ENCODE measurements at places on chromosomes 11 and 22.

DNA sequence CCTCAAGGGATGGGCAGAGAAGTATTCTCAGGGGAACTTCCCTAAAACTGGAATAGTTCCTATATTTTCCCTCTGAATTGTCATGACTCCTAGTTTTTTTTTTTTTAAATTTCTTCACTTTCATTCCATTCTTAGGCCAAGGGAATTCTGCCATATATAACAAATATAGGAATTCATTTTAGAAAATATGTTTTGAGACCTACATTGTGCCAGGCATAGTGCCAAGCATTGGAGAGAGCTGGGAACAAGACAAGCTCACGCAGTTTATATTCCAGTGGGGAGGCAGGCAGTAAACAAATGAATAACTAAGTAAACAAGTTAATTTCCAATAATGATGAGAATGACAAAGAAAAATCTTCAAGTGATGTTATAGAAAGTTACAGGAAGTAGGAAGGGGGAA, 2.6 kb upstream of the NPTXR start:
- DNase-seq, result no peak

DNA sequence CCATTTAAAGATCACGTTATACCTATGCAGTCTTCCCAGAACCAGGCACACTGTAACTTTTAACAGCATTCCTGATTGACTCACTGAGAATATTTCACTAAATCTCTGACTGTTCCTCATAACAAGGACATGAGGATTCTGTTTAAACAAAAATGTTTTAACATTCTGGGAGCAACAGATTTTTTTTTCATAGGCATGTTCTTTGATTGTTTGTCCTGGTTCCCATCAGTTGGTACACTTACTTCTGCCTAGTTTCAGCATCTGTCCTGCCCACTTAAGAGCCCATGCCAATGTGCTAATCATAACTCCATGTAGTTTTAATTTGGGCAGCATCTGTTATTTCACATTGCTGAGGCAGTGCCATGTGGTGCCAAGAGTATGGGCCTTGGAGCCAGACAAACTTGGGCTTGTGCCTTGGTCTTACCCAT, 138.5 kb upstream of the CTSC start:
- no peak for DNase-seq

DNA sequence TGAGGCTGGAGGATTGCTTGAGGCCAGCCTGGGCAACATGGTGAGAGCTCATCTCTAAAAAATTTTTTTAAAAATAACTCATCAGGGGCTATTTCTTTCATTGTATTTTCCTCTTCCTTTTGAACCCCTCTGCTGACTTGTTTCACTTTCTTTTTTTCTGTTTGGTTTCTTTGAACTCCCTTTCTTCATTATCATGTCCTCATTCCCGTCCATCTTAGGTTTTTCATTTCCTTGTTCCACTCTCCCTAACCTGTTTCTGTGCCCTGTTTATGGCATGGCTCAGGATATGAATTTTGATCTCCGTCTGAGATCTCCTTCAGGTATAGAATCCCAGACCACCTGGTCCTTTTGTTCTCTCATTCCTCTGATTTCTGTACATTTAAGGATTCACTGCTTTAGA, 12.5 kb downstream of the MARK2 start:
- no peak for DNase-seq

GRCh38 chr11:125305345-125305744, 140.8 kb downstream of the PKNOX2 start:
- no peak for DNase-seq

DNA sequence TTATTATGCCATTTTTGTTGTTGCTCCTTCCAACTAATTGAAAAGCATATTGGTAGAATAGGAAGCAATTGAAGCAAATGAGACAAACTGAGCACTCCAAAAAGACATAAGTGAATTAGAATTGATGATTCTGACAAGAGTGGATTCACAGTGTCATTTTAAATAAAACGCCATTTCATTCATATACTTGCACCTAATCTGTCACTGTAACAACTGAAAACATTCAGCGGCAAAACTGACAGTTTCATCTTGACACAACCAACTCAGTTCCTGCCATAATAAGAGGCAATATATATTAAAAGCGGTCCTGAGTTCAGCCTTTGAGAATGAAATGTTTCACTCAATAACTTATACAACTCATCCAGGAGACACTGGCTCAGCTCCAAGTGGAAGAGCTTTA, 306.8 kb downstream of the CNTN5 start:
- DNase-seq, result no peak

DNA sequence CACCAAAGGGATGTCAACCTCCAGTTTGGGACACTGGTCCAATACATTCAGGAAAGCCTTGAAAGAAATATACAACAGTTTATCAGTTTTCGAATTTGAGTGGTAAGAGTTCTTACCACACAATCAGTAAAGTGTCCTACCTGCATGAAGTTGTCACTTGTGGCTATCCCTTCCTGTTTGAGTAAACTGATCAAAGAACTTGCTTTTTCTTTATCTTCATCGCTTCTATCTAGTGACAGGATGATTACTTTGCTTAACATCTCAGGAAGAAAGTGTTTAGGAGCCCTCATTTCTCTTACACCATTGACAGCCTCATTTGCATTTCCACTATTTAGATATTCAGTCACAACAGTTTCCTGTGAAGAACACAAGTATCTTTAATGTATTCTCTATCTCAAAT, 8.4 kb downstream of the EIF4G2 start:
- DNase-seq, result peak; percentile 33

DNA sequence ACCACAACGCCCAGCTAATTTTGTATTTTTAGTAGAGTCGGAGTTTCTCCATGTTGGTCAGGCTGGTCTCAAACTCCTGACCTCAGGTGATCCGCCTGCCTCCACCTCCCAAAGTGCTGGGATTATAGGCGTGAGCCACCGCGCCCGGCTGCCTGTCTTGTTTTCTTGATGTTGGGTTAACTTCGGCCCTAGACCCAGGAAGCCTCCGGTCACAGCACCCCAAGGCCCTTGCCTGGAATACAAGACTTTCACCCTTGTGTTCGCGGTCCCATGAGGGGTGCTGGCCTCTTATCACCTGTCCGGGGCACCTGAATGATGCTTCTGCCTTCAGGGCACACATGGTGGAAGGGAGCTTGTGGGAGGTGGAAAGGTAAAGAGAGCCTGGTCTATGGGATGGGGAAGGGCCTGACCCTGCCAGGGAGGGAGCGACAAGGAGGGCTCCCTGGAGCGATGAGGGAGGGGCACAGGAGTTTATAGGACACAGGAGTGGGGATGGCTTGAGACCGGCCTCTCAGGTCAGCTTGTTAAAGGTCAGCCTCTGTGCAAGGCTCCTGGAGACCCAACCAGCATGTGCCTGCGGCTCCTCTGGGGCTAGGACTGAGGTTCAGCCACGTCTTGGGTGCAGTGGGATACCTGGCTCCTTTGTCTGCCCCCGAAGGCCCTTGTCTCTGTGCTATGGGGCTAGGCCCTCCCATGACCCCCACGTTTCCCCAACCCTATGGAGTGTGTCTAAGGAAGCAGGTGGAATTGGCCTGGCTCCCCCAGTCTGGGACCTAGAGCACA, 34.7 kb upstream of the GRAMD4 start:
- DNase-seq, result no peak

DNA sequence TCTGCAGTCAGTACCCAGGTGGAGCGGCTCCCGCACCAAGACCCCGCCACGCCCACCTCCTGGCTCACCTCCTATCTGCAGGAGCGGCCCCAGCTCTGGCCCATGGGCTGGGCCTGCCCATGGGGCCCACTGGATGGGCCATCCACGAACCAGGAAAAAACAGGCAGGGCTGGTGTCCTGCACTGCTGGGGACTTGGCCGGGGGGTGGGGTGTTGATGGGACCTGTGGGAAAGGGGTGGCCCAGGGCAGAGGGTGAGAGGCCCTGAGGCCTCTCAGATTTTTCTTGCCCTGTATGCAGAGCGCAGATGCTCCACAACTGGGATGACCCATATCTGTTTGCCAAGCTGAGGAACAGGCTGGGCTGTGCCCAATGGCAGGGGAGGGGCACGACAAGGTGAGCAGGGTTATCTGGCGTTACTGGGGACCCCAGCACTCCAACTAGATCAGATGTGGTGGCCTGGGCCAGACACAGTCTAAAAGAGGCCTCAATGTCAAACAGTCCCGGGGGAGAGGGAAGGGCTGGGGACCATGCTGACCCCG, 2.7 kb upstream of the PIM3 start:
- DNase-seq, result no peak

DNA sequence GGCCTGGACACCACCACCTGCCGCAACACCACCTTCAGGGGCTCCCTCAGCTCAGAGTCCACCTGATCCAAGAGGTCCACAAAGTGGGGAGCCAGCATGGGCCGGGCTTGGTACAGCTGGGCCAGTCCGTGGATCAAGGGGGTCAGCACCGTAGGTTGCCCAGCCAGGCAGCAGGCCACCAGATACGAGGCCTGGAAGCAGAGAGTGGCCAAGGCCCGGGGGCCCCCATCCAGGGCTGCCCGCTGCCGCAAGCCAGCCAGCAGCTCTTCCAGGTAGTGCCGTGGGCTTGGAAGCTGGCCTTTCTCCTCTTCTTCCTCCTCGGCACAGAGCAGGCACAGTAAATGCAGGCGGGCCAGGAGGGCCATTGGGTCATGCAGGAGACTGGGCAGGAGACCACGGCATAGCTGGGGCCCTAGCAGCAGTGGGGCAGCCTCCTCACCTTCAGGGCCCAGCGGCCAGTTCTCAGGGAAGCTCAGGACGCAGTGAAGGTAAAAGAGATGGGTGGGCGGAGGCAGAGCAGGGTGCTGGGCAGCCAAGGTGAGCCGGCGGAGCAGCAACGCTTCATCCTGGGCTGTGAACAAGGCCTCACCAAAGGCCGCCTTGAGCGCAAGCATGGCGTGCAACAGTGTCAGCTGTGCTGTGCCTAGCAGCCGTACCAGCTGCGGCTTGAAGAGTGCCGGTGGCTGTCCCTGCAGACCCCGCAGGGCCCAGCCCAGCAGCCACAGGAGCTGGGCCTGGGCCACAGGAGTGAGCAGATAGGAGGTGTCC, 1.7 kb downstream of the AP5B1 start:
- DNase-seq, result no peak

- no peak for DNase-seq
These were observed 125.0 kb downstream of the KCNC1 start for GRCh38 chr11:17859552-17859951.

DNA sequence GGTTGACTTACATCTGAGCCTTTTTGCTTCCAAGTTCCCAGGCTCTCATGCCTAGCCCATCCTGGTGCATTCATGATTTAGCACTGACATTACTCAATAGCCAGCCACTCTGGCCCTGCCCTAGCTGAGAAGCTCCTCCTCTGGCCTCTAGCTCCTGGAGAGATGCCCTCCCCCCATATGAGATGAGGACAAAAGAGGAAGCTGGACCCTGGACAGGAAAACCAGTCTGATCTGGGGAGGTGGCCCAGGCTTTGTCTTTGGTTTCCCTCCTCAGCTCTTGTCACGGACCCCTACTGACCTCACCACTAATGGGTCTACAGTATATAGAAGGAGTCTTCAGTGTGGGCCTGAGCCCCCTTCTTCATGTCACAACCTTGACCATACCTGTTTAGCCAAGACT, 3.0 kb downstream of the RHOG start:
- DNase-seq, result no peak

DNA sequence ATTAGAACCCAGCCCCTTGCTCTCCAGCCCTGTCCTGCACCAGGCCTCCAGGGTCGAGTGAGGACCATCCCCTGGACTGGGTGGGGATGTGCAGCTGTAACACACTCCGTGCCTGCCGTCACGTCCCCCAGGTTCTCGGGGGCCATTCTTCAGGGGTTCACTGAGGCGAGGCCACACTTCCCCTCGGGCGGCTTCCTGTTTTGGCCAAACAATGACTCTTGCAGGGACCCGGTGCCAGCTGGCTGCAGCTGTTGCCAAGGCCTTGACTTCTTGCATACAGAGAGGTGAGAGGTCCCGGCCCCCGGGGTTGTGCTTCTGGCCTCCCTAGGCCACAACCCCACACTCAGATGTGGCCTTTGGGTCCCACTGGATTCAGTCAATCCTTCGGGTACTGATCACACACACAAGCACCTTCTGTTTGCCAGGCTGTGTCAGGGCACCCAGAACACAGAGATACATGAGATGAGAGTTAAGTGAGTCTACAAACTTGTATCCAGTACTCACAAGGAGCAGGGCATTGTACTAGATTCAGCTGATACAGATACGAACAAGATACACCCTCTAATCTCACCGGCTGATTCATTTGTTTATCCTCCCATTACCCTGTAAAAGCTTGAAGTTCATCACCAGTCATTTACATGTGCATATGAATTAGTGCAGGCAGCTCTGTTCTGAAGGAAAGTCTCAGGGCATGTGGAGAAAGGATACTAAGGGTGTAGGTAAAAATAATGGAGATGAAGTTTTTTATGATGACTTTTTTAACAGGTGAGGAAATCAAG, 32.9 kb downstream of the LRRC32 start:
- DNase-seq, result no peak

DNA sequence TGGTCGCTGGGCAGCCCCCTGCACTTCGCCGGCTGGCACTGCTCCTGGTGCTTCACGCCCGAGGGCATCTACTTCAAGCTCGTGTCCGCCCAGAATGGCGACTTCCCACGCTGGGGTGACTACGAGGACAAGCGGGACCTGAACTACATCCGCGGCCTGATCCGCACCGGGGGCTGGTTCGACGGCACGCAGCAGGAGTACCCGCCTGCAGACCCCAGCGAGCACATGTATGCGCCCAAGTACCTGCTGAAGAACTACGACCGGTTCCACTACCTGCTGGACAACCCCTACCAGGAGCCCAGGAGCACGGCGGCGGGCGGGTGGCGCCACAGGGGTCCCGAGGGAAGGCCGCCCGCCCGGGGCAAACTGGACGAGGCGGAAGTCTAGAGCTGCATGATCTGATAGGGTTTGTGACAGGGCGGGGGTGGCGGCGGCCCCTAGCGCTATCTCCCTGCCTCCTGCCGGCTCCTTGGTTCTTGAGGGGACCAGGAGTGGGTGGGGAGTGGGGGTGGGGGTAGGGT, 13.5 kb upstream of the MIEF1 start:
- DNase-seq, result no peak

DNA sequence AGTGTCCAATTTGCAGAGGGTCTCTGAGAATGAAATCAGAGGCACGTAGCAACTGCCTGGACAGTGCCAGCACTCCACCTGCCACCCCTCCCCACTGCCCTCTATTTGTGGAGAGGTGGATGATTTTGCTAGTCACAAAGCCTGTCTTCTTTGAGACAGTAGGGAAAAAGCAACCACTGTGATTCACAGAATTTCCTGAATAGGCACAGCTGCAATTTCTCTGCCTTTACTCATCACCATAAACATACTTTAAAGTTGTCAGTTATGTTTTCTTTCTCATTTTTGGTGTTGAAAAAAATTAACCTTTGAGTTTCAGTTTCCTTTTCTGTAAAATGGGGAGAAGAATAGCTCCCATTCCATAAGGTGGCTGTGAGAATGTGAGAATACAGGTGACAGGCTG, 134.3 kb downstream of the TEAD1 start:
- DNase-seq, result no peak

All from CD4-positive, alpha-beta T cell treated with Interleukin-12 subunit alpha and Interleukin-12 subunit beta, for 1 hour (primary cell).